ENCODE measurements at places on chromosomes 2 and 18.

- no peak for DNase-seq
Observed at GRCh38 chr2:122063716-122064115, 308.3 kb downstream of the TSN start.

DNA sequence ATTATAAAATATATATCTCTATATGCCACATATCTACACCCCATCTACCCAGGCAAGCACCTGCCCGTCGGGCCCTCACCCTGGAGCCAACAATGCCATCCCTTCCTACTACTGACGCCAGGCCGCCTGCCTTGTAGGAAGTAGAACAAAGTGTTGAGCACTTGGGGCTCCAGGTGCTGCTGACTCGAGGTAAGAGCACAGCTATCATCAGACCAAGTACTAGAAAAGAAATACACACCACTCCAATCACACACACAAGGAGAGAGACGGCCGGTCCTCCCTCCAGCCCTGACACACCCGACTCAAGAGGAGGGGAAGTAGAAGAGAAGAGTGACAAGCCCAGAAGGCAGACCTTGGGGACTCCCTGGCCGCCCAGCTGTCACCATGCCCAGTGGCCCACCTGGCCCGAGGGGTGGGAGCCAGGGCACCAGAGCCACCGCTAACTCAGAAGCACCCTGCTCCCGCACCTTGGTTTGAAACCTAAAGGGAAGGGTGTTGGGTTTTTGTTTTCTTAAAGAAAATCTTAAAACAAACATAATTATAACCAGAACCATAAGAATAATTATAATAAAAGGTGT lies 64.0 kb upstream of the POMC start:
- no peak for DNase-seq

DNA sequence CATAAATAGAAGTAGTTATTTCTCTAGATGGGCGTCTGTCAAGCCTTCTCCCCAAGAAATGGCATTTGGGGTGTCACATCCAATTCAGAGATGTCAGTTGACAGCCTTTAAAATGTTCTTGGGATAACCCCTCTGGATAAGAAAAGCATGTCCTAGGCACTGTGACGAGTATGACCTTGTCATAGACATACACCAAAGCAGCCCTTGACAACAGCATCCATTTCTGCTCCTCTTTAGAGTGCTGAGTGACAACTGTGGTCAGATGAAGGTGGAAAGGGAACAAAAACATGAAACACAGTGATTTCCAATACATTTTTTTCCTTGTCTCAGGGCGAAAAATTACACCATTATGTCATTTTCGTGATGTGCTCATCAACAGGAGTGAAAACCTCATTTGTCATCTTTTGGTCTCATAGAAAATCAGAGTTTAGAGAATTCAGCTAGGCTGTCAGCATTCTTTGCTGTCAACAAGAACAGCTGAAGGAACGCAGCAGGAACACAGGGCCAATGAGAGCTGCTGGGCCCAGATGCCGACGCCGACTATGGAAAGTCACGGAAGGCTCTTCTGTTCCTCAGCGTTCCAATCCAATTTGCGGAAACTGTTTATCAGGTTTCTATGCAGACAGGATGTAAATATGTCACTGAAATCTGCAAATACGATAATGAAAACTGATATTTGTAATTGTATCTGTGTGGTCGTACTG lies 193.2 kb downstream of the ICOS start:
- DNase-seq: no peak

DNA sequence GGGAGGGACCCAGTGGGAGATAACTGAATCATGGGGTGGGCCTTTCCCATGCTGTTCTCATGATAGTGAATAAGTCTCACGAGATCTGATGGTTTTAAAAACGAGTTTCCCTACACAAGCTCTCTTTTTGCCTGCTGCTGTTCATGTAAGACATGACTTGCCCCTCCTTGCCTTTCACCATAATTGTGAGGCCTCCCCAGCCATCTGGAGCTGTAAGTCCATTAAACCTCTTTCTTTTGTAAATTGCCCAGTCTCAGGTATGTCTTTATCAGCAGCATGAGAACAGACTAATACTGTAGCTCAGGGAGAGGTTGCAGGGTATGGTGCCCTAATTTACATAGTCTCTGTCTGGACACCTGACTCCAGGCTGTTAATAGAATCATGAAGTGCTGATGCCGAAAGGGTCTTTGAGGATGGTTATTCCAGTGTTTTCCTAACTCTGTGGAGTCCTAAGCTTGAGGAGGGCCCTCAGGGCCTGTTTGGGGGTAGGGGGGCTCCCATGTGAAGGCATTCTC lies 343.2 kb downstream of the ALK start:
- DNase-seq: no peak

GRCh38 chr2:233223059-233223894 lies 28.2 kb upstream of the ATG16L1 start:
- DNase-seq: no peak
